ENCODE measurements at places on chromosomes 16 and 17.

DNA sequence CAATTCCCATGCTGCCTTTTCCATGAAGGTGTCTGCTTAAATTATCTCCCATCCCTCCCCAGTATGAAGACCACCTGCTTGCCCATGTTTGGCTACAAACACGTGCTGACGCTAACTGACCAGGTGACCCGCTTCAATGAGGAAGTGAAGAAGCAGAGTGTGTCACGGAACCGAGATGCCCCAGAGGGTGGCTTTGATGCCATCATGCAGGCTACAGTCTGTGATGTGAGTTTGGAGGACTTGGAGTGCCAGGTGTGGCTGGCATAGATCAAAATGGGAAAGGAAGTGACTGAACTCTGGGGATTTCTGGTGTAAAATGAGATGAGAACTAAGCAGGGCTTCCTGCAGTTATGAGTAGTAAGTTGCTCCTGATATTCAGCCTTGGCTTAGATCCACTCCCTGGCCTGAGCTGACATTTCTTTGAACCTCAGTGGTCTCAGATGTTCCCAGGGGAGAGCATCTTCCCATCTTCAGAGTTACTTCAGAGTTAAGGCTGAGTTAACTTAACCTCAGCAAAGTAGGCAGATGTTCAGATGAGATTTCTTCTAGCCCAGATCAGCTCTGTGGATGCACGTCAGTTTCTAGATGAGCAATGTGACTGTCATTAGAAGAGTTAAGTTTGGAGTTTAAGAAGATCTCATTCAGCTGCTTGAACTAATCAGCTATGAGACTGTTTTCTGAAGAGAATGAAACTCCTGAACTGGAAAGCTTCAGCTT lies 32.7 kb downstream of the ITGB3 start:
- DNase-seq, result peak; percentile 39

DNA sequence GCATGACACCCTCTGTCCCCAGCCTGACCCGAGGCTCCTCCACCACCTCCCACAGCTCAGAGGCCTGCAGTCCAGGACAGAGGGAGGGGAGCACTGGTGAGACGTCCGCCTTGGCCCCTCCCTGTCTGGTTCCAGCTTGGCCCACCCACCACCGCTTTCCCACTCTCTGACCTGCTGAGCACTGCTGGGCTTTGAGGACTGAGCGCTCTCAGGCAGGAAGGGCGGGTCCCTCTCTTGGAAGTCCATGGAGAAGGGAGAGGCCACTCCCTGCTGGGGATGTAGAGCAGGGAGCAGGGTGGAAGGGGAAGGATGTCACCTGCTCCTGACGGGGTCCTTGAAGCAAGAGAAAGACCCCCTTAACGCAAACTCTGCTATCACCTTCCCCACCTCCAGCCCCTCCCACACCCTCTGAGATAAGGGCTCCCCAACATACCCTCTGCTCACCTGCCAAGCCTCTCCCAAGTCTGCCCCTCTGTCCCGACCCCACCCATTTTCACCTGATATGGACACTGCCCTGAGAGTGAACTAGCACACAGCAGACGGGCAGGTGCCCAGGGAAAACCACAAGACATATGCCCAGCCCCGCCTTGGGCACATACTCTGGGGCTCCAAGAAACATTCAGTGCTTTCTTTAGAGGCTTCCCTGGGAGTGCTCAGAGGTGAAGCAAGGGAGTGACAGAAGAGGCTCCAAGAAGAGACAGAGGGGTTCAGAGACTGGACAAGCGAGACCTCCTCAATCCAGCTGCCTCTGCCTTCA lies 1.4 kb downstream of the OSBPL7 start:
- DNase-seq, result no peak

DNA sequence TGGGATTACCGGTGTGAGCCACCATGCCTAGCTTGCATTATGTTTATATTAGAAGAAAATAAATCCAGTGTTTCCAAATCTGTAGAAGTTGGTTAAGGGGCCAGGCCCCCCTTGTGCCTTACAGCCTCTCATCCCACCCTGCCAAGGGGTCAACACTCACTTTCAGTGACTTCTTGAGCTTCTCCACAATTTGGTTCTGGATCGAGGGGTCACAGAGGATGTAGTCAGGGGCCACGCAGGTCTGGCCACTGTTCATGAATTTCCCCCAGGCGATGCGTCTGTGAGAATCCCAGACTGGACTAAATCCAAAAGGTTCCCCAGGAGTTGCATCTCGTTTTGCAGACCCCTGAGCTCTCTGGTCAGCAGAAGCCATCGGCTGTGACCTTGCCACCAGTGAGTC lies 7.2 kb downstream of the ALDH3A1 start:
- no peak for DNase-seq

GRCh38 chr16:77807-78443 lies at the start of gene MPG:
MPG (plus strand) TSS chr16:78225; CDS start chr16:78310, 85 bp downstream.
- peak; percentile 83 for DNase-seq

DNA sequence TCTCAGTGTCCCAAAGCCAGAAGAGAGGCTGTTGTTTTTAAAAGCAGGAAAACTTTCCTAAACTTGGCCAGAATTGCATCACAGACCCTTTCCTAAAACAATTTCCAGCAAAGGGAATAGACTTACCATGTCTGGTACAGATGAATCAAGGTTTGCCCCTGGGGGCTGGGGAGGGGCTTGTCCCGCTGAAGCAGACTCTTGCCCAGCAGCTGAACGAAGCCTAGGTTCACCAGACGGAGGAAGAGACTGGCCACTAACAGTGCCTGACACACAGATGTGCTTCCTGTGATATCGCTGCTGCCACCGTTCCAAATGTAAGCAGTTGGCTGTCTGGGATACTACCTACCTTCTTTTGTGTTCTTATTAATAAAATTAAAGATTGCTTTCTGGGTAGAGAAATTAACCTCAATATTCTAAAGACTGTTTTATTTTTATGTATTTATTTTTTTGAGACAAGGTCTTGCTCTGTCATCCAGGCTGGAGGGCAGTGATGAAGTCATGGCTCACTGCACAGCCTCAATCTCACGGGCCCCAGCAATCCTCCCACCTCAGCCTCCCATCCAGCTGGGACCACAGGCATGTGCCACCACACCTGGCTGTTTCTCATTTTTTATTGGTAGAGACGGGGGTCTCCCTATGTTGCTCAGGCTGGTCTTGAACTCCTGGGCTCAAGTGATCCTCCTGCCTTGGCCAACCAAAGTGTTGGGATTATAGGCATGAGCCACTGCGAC lies 13.5 kb downstream of the PRCD start:
- DNase-seq, result no peak

DNA sequence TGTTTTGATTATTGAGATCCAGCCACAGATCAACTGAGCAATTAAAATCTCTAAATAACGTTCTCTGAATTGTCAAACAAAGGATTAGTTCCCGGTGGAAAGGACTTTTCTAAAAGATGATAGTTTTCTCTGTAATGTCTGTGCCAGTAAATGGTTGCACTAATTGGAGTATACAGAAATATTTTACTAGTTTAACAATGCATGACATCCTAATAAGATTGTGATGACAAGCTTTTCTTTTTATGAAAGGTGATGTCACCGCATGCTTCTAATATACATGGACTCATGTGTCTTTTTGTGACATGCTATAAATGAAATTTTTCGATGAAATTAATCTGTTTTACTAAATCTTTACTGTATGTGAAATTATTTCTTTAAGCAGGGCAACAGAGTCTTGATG lies 211.1 kb downstream of the IRX3 start:
- DNase-seq, result no peak

- DNase-seq, result no peak
Observed at GRCh38 chr16:81646561-81646960, 132.5 kb upstream of the PLCG2 start.

DNA sequence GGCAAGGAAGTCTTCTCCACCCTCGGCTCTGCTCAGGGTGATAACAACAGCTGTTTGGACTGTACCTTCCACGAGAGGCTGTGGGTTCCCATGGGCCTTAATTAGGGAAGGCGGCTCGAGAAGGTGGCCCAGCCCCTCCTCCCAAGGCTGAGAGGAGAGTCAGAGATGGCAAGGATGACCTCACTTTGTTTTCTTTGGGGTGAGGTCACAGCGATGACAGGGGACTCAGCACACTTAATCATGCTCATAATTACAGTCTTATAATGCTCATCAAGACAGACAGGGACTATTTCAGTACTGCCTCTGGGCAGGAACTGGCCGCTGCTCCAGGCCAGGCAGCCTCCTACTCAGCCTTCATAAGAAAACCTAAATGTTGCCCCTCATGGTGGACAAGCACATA lies 19.7 kb downstream of the WFDC1 start:
- no peak for DNase-seq

GRCh38 chr17:45333702-45334092 lies 16.9 kb upstream of the MAP3K14 start:
- DNase-seq, result no peak

DNA sequence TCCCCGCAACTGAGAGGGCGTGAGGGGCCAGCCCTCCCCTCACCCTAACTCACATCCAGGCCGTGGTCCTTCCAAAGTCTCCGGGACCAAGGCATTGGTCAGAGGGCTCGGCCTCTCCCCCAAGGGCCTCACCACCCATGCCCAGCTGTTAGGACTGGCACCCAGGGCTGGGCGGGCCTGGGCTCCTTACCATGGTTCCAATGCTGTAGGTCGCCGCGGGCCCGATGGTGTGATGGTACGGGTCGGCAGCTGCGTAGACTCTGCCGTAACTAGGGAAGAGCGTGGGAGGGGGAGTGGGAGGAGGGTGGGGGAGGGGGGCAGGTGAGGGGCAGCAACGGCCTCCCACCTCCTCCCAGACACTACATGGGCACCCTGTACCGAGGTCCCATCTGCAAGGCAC lies 19.6 kb downstream of the ENGASE start:
- no peak for DNase-seq

GRCh38 chr17:1726626-1727257 lies 2.2 kb downstream of the WDR81 start:
- no peak for DNase-seq

GRCh38 chr16:67311607-67312488 lies 14.7 kb downstream of the KCTD19 start:
- no peak for DNase-seq

DNA sequence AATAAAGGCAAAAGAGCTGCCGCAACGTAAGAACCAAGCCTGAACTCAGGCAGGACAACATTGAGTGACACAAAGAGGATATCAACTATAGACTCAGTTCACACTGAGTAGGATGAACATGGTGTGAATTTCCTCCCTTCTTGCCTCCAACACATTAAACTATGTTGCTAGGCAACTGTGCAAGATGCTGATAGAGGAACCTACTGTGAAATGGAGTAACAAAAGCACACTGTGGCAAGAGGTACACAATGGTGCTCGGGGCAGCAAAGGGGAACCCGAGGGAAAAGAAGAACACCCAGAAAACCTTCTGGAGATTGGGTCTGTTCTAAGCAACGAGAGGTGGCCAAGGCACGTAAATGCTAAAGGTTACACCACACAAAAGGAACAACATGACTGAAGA lies 34.1 kb downstream of the GRB2 start:
- no peak for DNase-seq

DNA sequence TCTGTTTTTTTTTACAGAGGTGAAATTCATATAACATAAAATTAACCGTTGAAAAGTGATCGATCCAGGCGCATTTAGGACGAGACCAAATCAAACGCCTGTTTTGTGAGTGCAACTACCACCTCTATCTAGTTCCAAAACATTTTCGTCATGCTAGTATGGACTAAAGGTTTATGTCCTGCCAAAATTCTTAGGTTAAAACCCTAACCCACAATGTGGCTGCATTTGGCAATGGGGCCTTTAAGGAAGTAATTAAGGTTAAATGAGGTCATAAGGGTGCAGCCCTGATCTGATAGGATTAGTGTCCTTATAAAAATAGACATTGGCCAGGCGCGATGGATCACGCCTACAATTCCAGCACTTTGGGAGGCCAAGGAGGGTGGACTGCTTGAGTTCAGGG lies 32.8 kb upstream of the RCVRN start:
- no peak for DNase-seq

DNA sequence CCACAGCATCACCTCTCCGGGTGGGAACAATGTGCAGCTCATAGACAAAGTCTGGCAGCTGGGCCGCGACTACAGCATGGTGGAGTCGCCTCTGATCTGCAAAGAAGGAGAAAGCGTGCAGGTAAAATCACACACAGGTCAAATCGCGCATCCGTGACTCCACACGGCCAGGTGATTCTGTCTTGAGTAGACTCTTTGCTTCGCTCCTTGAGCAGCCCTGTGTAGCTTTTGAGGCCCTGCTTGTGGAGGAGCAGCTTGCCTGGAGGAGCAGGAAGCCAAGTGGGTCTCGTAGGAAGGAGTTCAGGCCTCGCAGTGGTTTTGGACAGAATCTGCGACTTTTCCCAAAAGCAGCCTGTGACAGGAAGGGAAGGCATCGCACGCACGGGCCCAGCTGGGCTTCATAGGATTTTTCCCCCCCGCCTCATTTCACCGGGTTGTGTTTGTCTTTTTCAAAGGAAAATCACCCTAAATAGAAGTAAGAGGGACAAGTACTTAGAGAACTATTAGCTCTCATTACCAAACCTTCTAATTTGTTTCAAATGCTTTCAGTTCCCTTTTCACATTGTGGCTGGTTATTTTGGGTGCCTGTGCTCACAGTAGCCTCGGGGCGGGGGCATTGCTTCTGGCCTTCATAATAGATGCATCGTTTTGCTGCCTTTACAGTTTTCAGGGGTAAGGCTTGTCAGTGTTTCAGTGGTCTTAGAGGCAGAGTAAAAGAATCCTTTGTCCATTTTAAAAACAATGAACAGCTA lies 71.5 kb downstream of the SEC14L1 start:
- DNase-seq, result peak; percentile 86

GRCh38 chr16:54212893-54213292 lies 73.7 kb downstream of the IRX3 start:
- no peak for DNase-seq

DNA sequence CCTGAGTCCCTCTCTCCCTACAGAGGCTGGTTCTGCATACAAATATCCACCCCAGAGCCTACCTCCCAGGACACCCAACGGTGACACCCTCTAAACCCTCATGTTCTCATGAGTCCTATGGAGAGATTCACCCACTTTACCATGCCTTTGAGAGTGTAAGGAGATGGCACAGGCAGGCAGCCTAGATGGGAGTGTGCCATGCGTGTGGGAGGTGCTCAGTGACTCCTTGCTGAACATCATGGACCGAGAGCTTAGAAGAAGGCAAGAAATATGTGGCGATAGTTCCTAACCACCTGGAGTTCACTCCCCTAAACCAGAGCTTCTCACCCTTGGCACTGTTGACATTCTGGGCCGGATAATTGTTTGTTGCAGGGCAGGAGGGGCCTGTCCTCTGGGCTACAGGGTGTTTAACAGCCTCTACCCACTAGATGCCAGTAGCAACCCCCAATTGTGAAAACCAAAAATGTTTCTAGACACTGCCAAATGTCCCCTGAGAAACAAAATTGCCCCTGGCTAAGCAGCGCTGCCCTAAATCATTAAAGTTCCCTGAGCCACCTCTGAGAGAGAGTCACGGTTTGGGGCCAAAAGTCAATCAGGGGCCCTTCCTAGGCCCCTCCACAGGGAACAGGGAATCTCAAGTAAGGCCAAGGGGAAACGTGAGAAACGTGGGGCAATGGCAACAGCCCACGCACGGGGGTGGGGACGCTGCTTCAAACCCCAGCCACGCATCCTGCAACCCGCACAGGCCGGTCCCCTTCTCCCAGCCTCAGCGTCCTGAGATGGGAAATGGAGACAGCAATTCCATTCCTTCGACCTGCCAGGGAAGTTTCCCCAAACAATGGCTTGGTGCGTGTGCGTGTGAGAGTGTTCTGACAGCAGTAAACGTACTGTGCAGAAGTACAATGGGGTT lies 66.8 kb downstream of the C16orf78 start:
- no peak for DNase-seq
